ENCODE measurements at places on chromosomes 7 and 10. TPM values are rescaled to one million over a fixed set of nuclear protein-coding genes. Genes with fewer than 3 reads are reported as not detected.

The ACHE gene
- 1.3 TPM for total RNA-seq

The TMEM236 gene
- 0.14 TPM for total RNA-seq

The OR6V1 gene
- total RNA-seq, result not detected

The NODAL gene
- 0.08 TPM for total RNA-seq

The PPP1R3C gene
- 1.8 TPM for total RNA-seq

The ODAD2 gene
- total RNA-seq, result 1.3 TPM

The AKR1C4 gene
- not detected for total RNA-seq

The A1CF gene
- not detected for total RNA-seq

The GFRA1 gene
- 1.7 TPM for total RNA-seq

The SH2D4B gene
- not detected for total RNA-seq

The CCSER2 gene
- total RNA-seq, result 28.0 TPM

The ZNF425 gene
- 5.0 TPM for total RNA-seq

The GPR37 gene
- 2.7 TPM for total RNA-seq

The TRPV6 gene
- 7.6 TPM for total RNA-seq

The MBL2 gene
- not detected for total RNA-seq

The NPY4R gene
- not detected for total RNA-seq

The ASAH2 gene
- total RNA-seq, result 0.29 TPM

The NHLRC2 gene
- total RNA-seq, result 51.8 TPM

The HOXA10 gene
- 29.1 TPM for total RNA-seq

The FFAR4 gene
- total RNA-seq, result not detected

The NRCAM gene
- 39.0 TPM for total RNA-seq

The PNLIPRP2 gene
- not detected for total RNA-seq

The PTPRN2 gene
- 2.4 TPM for total RNA-seq

The PPP1R17 gene
- not detected for total RNA-seq

The WIPF3 gene
- 0.68 TPM for total RNA-seq

The LGI1 gene
- not detected for total RNA-seq

The RPEL1 gene
- total RNA-seq, result not detected

The TFR2 gene
- 0.34 TPM for total RNA-seq

The KAT6B gene
- total RNA-seq, result 8.0 TPM

The SLIT1 gene
- total RNA-seq, result 0.07 TPM

The FKBP9 gene
- total RNA-seq, result 107 TPM

Measured in kidney epithelial cell (primary cell).